ENCODE measurements at places on chromosomes 16 and 17. TPM values are rescaled to one million over a fixed set of nuclear protein-coding genes. Genes with fewer than 3 reads are reported as not detected.
A peak's percentile ranks its signal among the peaks of the same experiment; 100 is the strongest.

Gene FOXN1
- 3.4 TPM for total RNA-seq

Gene HCRT
- total RNA-seq, result not detected

DNA sequence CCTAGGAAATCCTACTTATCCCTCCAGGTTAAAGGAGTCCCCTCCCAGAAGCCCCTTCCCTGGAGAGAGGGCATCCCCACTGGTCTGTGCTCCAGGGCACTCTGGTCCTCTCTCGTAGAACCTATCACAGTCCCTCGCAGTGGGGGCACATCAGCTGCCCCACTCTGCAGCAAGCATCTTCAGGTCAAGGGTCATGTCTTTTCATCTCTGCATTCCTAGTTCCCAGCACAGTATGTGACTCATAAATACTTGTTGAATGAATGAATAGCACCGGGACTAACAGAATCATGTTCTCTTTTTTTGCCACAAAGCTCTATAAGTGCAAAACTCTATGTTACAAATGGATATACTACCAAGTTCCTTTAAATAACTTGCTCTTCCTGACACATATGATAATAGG is 36.0 kb downstream of the RNF157 start:
- no peaks in the 10 kb centered on the region for H3K36me3 ChIP-seq
- no peak overlapping the region for H3K4me3 ChIP-seq
- no peak overlapping the region for H3K27ac ChIP-seq
- no peaks in the 10 kb centered on the region for H3K4me1 ChIP-seq
- DNase-seq, result no peak

DNA sequence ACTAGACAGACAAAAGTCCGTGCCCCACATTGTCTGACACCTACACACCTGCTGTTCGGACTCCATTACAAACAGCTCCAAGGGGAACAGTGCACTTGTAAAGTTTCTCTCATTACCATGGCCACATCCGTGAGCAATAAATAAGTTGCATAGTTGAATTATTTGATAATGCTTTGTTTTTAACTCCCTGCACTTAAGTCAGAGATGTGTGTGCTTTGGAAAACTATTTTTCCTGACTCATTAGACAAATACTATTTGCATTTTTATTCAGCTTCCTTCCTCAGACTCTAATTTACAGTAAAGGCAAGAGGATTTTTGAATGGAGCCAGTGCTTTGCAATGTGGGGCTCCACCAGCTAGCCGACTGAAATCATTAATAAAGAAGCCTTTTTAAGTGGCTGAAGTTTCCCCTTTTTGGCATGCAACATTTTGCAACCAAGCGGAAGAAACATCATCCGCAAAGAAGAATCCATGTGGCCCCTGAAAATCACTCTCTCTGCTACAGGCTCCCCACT is 6.5 kb upstream of the CCL2 start:
- H3K27me3 ChIP-seq, result no peaks in the 10 kb centered on the region
- H3K36me3 ChIP-seq, result no peaks in the 10 kb centered on the region
- H3K27ac ChIP-seq, result peak overlapping the region; percentile 3
- no peak for DNase-seq

DNA sequence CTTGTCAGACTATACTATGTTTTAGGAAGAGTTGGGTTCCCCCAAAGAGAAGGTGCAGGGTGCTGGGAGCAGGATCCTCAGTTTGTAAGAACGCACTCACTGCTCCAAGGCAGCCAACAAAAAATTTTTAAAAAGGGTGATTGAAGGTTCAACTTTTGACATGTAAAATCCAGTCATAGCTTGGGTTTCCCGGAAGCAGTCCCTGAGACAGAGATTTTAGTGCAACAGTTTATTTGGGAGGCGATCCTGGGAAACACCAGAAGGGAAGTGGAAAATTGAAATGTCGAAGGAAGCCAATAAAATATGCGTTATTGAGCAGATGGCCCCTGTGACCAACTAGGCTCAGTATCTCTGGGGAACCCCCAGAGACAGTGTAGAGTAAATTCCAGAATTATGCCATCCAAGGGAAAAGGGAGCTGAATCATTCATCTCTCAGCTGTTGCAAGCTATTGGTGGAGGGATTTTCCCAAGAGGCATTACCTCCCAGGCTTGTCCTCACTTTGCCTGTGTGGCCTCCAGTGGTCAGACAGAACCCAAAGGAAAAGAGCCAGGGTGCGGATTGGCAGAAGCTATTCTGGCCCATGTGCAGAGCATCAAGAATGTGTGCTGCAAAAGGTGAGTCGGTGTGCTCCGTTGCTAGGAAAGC is 72.9 kb downstream of the HS3ST3B1 start:
- no peaks in the 10 kb centered on the region for H3K27me3 ChIP-seq
- DNase-seq, result no peak
- no peak overlapping the region for H3K4me3 ChIP-seq
- H3K4me1 ChIP-seq, result no peaks in the 10 kb centered on the region

- no peak overlapping the region for H3K27ac ChIP-seq
- no peak for DNase-seq
- H3K27me3 ChIP-seq, result no peaks in the 10 kb centered on the region
- no peaks in the 10 kb centered on the region for H3K36me3 ChIP-seq
- H3K4me3 ChIP-seq, result no peak overlapping the region
These were observed 13.3 kb upstream of the SBK1 start for GRCh38 chr16:28279006-28279405.
